ENCODE measurements at places on chromosomes 2 and 18.
A peak's percentile ranks its signal among the peaks of the same experiment; 100 is the strongest.

DNA sequence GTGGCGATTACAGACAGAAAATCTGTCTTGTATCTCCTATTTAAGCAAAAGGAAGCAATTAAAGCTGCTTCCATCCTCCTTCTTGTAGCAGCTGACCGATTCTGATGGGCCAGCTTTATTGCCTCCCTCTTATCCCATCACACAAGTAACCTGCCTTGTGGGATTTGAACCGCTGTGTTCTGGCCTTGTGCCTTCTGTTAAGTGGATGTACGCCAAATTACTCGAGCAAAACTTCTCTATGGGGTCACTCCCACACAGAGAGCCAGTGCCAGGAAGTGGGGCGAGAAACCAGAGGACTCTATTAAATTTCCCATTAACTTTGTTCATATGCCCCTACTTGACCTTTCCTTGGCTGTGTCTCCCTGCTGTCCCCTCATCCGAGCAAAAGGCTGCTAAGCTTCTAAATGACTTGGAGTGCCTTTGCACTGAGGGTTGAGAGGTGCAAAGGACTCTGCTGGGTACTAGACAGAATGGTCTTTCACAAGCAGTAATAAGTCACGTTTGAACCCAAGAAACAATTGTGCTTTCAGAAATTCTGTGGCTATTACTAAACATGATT, 672.5 kb downstream of the MBD2 start:
- DNase-seq, result no peak

- DNase-seq, result no peak
Observed at GRCh38 chr2:156884216-156884615, 373.3 kb upstream of the GALNT5 start.

DNA sequence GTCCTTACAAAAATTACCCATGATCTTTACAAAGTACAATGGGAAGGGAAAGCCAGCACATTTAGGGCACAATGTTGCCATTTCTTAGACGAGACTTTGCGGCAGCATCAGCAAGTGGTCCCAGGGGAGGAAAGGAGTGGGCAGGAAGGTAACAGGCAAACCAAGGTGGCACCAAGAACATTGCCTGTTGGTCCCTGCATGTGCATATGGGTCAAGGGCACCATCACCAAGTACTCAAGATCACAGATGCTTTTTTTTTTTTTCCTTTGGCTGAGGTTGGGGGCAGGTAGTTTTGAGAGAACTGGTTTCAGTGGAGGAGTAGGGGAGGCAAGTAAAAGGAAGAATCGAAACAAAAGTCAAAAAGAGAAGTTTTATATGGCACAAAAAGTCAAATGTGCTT, 752 bp upstream of the CYTIP start:
- no peak for DNase-seq

DNA sequence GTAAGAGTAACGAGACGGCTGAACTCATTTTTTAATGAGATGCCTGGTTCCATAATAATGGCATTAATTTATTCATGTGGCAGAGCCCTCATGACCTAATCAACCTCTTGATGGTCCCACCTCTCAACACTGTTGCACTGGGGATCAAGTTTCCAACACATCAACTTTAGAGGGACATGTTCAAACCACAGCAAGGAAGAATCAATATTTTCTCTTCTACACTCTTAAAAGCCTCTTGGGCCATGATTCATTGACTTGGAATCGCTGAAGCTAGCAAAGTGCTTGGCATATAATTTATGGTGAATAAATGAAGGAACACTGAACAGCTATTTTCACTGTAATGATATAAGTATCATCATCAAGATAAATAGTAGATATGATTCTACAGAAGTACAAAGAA, 333.0 kb downstream of the TNS1 start:
- no peak for DNase-seq

GRCh38 chr18:63831080-63831788, 56.0 kb downstream of the SERPINB7 start:
- DNase-seq, result no peak

GRCh38 chr2:104793966-104794365, 59.9 kb upstream of the POU3F3 start:
- DNase-seq, result no peak

DNA sequence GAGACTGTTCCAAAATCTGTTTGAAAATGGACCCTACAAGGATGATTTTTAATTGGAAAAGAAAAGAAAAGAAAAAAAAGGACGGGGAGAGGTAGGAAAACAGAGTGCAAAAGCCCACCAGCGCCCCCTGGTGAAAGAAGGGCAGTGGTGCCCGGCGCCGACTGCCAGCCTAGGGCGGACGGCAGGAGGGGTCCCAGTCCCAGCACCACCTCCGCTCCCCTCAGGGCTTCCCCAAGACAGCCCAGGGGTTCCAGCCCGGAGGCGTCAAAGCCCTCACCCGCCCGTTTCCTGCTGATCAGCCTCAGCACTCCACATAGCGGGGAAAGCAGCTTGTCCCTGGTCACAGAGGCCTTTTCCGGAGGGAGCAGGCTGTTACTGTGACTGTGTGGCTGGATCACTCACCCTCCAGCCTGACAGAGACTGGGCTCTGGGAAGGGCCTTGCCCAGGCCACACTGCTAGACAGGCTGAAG, 213.9 kb downstream of the TFCP2L1 start:
- peak; percentile 9 for DNase-seq
